Myocyte (in vitro differentiated cells): ENCODE measurements at places on chromosomes 3 and 15. TPM values are rescaled to one million over a fixed set of nuclear protein-coding genes. Genes with fewer than 3 reads are reported as not detected.

- peak; percentile 48 for DNase-seq
Measured at GRCh38 chr3:62134061-62134496, 239.3 kb downstream of the FEZF2 start.

GRCh38 chr3:9008550-9009255 lies 45.4 kb upstream of the RAD18 start:
- no peak for DNase-seq

DNA sequence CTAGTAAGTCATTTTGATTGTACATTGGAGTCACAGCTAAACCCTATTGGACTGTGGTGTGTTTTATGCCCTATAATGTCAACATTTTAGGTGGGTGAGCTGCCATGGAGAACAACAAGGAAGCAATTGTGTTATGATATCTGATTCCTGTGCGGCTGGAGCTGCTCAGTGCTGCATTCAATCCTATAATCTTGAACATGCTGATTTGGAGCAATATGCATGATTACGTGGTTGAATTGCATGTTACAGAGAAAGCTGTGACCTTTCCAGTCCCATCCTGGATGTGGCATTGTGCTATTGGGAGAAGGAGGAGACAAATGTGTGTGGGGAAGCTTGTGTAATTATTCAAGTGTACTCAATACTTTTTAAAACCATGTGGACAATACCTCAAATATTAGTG lies 20.1 kb upstream of the C3orf49 start:
- no peak for DNase-seq

- DNase-seq: no peak
Measured at GRCh38 chr3:184379358-184380184, at the start of gene CHRD. Gene CHRD (plus strand): TSS chr3:184380054. CDS start chr3:184380319, 265 bp downstream.

DNA sequence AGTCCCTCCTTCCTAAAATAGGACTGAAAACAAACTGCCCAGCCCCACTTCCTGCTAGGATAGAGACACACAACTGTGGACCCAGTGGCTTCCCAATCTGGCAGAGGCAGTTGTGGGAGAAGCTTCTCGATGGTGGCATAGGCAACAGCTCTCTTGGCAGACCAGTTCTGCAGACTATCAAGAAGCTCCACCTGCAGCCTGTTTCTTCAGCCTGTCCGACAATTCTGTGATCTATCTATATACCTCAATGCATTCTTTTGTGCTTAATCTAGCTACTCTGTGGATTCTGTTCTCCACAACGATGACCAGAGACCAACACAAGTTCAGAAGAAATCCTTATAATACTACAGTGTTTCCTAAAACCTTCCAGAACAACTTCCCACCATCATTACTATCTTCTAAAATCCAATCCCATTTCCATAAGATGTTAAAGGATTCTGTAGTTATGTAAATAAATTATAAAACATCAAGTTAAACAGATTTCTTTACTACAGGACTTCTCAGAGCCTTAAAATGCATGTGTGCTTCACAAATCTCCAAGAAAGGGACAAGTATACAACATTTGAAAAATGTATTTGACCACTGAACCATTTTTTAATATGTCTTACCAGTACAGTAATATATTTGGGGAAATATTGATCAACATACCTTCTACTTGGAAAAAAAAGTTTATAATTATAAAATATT lies 57.7 kb downstream of the IGF2BP2 start:
- DNase-seq: no peak

GRCh38 chr3:45226206-45226915 lies at the start of gene TMEM158:
Gene TMEM158 (minus strand): TSS chr3:45226287. CDS start chr3:45226027, 260 bp downstream.
- peak; percentile 89 for DNase-seq

DNA sequence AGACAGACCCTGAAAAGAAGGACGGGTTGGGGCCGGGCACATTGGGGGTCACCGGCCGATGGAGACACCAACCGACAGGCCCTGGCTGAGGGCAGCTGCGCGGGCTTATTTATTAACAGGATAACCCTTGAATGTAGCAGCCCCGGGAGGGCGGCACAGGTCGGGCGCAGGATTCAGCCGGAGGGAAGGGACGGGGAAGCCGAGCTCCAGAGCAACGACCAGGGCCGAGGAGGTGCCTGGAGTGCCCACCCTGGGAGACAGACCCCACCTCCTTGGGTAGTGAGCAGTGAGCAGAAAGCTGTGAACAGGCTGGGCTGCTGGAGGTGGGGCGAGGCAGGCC lies 2.2 kb upstream of the LSMEM2 start:
- DNase-seq: no peak

- DNase-seq: no peak
Measured at GRCh38 chr3:111229301-111229700, 157.7 kb downstream of the NECTIN3 start.

- no peak for DNase-seq
Measured at GRCh38 chr15:56042031-56042430, 48.6 kb upstream of the NEDD4 start.

DNA sequence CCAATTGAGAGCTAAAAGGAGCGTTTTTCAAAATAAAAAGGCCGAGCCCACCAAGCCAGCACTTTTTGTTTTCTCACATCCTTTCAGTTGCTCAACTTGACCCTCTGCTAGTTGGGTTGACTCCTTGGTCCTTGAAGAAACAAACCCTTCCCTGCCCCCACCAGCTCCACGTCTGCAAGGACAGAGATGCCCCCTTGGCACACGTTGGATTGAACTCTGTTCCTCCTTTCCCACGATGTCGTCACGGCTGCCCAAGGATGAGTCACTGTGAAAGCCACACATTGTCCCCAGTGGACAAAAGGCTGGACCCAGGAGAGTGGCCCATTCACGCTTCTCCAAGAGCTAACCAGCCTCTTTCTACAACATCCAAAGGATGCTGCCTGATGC lies 43.0 kb upstream of the SPATA12 start:
- DNase-seq: peak; percentile 77

DNA sequence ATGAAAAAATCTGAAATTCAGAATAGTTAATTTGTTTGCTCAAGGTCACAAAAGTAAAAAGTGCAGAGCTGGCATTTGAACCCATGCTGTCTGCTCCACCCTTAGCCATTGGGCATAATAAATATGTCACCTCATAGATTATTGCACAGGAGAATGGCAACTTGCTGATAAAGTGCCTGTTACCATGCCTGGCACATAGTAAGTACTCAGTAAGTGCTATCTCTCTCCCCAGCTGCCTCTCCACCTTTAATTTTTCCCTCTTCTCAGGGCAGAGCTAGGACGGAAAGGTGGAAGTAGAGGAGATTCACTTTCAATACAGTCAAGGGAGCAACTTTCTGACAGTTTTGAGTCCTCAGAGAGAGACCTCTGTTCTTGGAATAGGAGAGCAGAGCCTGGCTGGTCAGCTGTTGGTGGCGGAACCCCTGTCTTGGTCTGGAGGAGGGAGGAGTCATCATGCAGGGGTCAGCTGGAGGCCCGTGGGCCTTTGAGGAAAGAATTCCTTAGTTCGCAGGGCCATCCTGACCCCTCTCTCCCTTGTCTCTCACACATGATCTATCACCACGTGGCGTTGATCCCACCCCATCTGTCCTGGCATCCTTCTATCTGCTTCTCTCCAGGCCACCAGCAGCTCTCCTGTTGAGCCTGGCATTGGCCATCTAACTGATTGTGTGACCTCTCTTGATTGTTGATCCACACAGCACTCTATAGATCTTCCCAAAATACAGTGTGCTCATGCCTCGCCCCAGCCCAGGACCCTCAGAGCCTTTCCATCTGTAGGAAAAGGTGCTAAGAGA lies 149.3 kb downstream of the RPLP1 start:
- no peak for DNase-seq

DNA sequence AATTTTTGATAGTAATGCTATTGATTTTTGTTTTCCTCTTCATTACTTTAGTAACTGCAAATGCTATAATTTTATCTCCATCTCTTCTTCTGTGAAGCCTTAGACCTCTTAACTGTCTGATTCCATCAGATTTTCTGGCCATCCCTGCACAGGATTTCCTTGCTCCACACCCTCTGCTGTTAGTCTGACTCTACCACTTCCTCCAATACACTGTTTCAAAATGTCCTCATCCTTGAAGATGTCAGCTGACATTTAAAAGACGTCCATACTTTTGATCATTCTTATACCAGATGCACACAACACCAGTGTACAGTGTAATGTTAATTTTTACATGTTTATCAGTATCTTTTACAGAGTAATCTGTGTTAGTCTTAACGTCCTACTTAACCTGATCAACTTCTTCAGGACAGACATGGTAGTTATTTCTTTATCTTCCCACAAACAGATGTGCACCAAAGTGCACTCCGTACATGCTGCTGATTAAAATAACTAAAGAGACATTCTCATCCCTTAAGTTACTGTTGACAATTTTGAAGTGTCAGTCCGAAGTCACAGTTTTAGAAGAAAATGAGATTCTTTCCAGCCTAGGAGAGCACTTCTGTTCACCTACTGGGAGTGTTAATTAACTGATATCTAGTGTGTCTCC lies 102.4 kb upstream of the RASGRP1 start:
- no peak for DNase-seq

DNA sequence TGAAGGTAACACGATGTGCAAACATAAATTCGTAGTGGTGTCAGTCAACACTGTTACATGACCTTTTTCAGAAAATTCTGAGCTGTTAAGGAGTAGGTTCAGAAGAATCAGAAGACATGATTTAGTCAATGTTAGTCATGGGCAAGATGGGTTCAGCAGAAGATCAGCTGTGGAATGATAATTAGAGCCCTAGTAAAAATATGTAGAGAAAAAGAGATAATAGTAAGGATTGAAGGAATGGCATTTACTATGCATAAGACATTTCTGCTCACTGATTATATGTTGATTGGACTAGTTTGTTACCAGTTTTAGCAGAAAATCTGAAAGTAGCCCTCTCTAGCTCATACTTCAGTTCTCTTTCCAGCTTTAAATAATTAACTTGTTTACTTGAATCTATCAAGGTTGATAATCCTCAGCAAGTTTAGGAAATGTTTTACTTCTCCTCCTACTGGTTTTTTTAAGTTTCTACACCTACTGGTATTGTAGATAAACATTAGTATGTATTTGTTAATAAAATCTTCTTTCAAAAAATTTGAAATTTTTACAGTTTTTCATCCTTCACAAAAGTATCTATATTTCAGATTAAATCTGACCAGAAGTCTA lies 98.6 kb downstream of the ALCAM start:
- DNase-seq: no peak

- no peak for DNase-seq
Measured at GRCh38 chr3:62571916-62572315, 198.6 kb upstream of the FEZF2 start.

DNA sequence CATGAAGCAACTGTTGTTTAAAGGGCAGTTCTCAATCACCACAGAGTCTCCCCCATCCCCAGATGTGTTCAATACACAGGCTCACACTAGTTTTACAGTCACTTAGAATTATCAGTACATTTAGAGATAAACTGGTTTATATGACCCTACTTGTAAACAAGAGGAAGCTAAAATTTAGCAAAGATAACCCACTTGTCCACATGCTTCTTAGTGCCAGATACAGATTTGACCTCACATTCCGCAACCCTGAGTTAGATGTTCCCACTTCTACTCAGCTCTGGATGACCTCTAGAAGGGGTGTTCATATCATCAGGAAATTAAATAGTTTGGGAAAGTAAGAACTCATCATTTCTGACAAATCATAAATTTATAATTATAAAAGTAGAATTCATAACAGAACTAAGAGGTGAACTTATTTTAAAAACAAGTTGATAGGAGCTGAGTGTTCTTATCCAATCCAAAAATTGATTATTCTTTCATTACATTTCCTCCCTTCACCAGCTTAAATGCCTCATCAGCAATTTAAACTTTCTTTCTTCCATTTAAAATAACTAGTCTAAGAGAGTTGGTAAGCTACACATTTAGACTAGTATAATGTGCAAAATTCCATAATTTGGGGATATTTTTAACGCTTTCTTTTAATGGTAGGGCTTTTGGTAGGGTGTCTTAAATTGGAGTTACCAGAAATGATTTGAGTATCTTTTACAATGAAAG lies 131.2 kb downstream of the FBN1 start:
- DNase-seq: no peak

Gene RPL32
- 456 and 1,124 TPM in 2 replicates for total RNA-seq

Gene TP63
- 2.5 and 2.6 TPM in 2 replicates for total RNA-seq

Gene VIPR1
- not detected in 2 replicates for total RNA-seq

Gene DUOX1
- total RNA-seq: not detected in 2 replicates

Gene SLC22A14
- total RNA-seq: 0.78 and 0.83 TPM in 2 replicates

Gene CAPN3
- 8.2 and 12.3 TPM in 2 replicates for total RNA-seq

Gene SCAANT1
- total RNA-seq: not detected in 2 replicates

Gene ARPP19
- total RNA-seq: 138 and 139 TPM in 2 replicates

Gene GNAI2
- total RNA-seq: 137 and 138 TPM in 2 replicates

Gene MYL3
- 4.5 and 7.8 TPM in 2 replicates for total RNA-seq

Gene CGNL1
- 3.7 and 4.0 TPM in 2 replicates for total RNA-seq

Gene KBTBD13
- total RNA-seq: 0.13 TPM in 1 of 2 replicates, not detected in the other
